ENCODE measurements at places on chromosomes 6 and 20. TPM values are rescaled to one million over a fixed set of nuclear protein-coding genes. Genes with fewer than 3 reads are reported as not detected.

DNA sequence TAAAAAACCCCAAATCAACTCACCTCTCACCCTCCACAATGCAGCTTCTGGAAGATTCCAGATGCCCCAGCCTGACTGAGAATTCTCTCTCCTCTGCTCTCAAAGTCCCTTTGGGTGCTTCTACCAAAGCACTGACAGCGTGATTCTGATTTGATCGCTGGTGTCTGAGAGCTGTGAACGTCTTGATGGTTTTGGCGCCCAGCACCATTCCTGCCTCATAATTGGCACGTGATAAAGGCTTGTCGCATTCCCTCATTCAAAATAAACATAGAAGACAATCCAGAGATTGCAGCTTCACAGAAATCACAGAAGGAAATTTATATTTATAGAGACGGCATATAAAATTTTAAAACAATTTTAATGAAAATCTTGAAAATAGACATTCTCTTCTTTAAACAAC, 24.1 kb upstream of the ECI2 start:
- ATAC-seq, result no peak

- ATAC-seq, result no peak
These were observed 8.1 kb upstream of the ATXN1 start for GRCh38 chr6:16769131-16769985.

DNA sequence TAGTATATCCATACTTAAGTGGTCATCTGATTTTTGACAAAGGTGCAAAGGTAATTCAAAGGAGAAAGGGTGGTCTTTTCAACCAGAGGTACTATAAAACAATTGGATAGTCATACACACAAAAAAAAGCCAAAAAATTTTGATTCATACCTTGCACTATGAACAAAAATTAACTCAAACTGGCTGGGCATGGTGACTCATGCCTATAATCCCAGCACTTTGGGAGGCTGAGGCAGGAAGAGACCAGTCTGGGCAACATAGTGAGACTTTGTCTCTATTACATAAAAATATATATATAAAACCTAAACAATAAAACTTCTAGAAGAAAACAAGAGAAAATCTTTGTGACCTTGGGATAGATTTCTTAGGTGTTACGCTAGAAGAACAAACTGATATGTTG, 43.8 kb upstream of the ADIG start:
- ATAC-seq, result no peak

DNA sequence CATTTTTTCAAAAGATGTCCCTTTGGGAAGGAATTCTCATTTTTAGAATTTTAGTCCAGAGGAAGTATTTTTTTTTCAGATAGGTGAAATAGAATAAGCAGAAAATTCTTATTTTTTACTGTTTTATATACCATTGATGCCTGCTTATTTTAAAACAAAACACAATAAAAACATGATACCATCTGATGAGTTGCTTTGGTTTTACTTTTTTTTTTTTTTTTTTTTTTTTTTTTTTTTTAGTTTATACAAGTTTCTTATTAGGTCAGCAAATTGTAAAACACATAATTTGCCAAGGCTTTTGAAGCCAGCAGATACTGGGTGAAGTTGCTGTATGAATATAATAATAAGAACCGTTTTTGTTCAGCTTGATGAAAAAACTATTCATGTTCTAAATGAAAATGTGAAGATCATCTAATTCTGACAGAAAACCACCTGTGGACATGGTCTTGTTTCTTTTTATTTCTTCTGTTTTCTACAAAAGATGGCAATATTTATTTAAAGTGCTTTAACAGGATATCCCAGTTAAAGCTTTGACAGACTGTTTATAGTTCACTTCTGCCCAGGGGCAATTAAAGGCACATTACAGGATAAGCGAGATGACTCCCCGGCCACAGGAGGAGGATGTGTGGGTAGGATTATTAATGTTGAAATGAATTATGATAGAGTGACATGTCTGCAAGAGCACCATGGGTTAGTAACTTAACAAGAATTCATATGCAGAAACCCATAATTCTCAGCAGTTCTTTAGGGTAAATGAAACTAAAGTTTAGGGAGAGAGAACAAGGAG, 31.1 kb downstream of the MYB start:
- no peak for ATAC-seq

DNA sequence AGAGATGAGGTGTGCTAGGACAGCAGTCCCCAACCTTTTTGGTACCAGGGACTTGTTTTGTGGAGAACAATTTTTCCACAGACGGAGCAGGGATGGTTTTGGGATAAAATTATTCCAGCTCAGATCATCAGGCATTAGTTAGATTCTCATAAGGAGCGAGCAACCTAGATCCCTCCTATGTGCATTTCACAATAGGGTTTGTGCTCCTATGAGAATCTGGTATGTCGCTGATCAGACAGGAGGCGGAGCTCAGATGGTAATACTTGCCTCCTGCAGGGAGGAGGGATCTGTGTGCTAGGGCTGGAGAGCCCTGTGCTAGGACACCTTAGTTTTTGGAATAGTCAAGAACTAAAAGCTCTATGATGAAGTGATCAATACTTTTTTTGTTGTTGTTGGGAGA, 2.5 kb downstream of the SMIM13 start:
- no peak for ATAC-seq

- ATAC-seq, result no peak
These were observed 541.0 kb upstream of the ADGRB3 start for GRCh38 chr6:68094070-68094469.

The CGA gene
- total RNA-seq, result not detected
